ENCODE measurements at places on chromosomes 2 and 18. TPM values are rescaled to one million over a fixed set of nuclear protein-coding genes. Genes with fewer than 3 reads are reported as not detected.

WNT10A gene
- polyA plus RNA-seq = 0.37 TPM

GRCh38 chr2:241003047-241003360 is 4.6 kb downstream of the SNED1 start:
- DNase-seq = no peak

SERPINB4 gene
- polyA plus RNA-seq = not detected

DNA sequence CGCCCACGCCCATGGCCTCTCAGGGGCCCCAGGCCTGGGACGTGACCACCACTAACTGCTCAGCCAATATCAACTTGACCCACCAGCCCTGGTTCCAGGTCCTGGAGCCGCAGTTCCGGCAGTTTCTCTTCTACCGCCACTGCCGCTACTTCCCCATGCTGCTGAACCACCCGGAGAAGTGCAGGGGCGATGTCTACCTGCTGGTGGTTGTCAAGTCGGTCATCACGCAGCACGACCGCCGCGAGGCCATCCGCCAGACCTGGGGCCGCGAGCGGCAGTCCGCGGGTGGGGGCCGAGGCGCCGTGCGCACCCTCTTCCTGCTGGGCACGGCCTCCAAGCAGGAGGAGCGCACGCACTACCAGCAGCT is 2.4 kb downstream of the B3GNT7 start:
- DNase-seq = no peak

SERPINB7 gene
- polyA plus RNA-seq = 0.20 TPM

DNA sequence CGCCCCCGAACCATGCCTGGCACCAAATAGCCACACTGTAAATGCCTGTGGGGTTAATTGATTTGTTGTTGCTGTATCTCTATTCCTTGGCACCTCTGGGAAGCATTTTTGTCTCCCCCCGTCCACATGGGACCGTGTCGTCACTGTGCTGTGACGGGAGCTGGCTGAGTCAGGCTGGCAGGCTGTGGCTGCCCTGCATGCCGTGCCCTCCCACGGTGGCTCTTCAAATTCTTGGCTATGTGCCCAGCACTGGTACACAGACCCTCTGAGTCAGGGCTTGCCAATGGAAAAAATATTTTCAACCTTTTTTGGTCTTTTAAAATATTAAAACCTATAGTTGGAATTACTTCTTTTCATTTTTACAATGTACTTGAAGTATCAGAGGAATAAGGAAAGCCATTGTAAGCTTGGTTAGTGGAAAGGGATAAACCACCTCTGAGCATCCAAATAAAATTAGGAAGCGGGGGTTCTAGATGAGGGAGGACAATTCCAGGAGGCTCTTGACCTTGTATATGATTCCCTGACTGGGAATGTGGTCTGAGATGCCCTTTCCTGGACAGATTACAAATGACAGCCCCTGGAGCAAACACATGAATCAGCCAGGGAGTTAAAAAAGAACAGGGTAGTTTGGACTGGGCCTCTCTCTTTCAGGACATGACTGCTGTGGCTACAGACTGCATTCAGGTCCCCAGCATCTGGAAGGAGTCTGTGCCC is 59.4 kb downstream of the DGKD start:
- no peak for DNase-seq

DNA sequence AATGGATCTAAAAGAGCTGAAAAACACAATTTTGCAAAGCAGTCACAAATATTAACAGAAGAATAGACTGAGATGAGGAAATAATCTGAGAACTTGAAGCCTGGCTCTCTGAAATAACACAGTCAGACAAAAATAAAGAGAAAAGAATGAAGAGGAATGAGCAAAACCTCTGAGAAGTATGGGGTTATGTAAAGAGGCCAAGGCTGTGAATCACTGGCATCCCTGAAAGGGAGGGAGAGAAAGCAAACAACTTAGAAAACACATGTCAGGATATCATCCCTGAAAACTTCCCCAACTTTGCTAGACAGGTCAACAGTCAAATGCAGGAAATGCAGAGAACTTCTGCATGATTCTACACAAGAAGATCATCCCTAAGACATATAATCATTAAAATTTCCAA is 73.5 kb upstream of the LHCGR start:
- DNase-seq = no peak

ALS2 gene
- 15.9 TPM for polyA plus RNA-seq

All from muscle of arm (tissue), 14 donors.